ENCODE measurements at places on chromosomes 1 and 21. TPM values are rescaled to one million over a fixed set of nuclear protein-coding genes. Genes with fewer than 3 reads are reported as not detected.

TMEM201 gene
- 7.3 TPM for total RNA-seq

TNFSF18 gene
- not detected for total RNA-seq

TTC24 gene
- total RNA-seq: not detected

KIF26B gene
- 4.6 TPM for total RNA-seq

CCDC17 gene
- total RNA-seq: 3.6 TPM

CELA3B gene
- total RNA-seq: 27,120 TPM

SMYD2 gene
- 18.5 TPM for total RNA-seq

DNA sequence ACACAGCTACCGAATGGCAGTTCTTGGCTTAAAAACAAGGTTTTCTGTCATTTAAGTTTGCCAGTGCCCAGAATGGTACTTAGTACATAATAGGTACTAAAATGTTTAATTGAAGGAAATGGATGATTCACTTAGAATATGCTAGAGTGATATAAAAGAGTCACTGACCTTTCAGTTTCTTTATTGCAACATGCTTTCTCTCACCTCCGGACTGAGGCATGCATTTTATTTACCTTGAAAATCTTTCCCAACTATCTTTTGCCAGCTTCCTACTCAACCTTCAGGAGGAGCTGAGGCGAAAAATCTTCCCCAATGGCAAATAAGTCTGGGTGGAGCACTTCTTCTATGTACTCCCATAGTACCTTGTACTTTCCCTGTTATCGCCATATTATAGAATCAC lies 244.9 kb downstream of the ZNF648 start:
- H3K27me3 ChIP-seq: no peaks in the 10 kb centered on the region
- no peak for DNase-seq
- no peak overlapping the region for H3K27ac ChIP-seq
- H3K4me1 ChIP-seq: no peaks in the 10 kb centered on the region
- no peak overlapping the region for H3K4me3 ChIP-seq

DNA sequence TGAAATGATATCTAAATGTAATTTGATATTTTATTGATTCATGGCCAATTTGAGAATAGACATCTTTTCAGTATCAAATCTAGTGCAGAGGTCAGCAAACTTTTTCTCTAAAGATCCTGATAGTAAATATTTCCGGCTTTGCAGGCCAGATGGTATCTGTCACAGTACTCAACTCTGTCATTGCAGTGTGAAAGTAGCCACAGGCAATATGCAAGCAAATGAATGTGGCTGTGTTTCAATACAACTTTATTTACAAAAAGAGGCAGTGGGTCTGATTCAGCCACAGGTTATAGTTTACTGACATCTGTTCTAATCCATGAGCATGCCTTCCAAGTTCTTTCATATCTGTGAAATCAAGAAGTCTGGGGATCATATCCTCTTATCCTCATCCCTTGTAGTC lies 221.2 kb downstream of the PRDM2 start:
- H3K4me3 ChIP-seq: no peak overlapping the region
- H3K27me3 ChIP-seq: no peaks in the 10 kb centered on the region
- no peaks in the 10 kb centered on the region for H3K36me3 ChIP-seq
- no peak for DNase-seq
- H3K27ac ChIP-seq: no peak overlapping the region

DNA sequence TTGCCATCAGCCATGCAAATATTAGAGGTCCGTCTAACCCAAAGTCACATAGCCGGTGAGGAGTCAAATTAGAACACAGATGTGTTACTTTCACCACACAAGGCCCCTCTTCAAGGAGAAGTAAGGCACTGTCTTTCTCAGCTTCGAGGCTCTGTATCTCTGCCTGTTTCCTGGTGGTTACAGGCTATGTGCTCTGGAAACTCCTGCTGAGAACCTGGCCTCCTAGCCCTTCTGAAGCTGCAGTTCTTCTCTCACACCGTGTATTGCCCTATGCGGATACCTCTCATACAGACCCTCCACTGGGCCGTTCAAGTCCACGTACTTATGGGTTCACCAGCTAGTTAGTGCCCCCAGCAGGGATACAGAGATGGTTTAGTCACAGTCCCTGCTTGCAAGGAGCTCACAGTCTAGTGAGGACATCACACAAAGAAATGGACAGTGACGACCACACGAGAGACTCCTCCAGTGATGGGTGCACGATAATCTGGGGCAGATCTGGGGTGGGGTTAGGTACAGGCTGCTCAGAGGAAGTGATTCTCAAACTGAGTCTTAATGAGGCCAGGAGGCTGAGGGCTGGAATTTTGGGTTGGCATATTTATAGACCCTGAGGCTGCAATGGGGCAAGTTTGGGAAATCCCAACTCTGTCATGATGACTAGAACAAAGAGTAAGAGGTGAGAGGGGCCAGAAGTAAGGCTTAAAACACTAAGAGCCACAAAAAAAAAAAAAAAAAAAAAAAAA lies 22.8 kb upstream of the ELOA start:
- no peaks in the 10 kb centered on the region for H3K36me3 ChIP-seq
- H3K4me3 ChIP-seq: no peak overlapping the region
- H3K27me3 ChIP-seq: no peaks in the 10 kb centered on the region
- no peak overlapping the region for H3K27ac ChIP-seq

DNA sequence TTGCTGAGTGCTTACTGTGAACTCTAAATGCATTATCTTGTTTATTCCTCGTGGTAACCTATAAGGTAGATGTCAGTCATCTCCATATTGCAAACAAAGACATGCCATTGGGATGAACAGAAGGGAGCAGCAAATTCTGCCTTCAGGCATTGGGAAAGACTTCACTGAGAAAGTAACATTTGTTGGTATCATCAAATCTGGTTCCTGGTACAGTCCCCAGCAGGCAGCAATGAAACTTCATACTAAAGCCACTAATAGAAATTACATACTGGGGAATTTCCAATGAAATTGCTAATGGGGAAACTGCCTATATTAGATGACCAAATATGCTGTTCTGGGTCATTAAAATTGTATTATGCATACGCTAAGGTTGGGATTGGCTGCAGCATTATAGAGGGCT lies 47.3 kb upstream of the ST6GALNAC5 start:
- no peaks in the 10 kb centered on the region for H3K4me1 ChIP-seq
- no peak overlapping the region for H3K27ac ChIP-seq
- no peak overlapping the region for H3K4me3 ChIP-seq
- no peaks in the 10 kb centered on the region for H3K36me3 ChIP-seq
- DNase-seq: no peak

GRCh38 chr1:188641566-188642211 lies 1812.9 kb downstream of the PLA2G4A start:
- no peaks in the 10 kb centered on the region for H3K4me1 ChIP-seq
- no peaks in the 10 kb centered on the region for H3K27me3 ChIP-seq
- H3K36me3 ChIP-seq: no peaks in the 10 kb centered on the region
- no peak overlapping the region for H3K27ac ChIP-seq
- no peak for DNase-seq

GRCh38 chr1:12372180-12372579 lies 142.3 kb downstream of the VPS13D start:
- no peak overlapping the region for H3K27ac ChIP-seq
- H3K4me1 ChIP-seq: peaks cover 19% of the 10 kb centered on the region
- DNase-seq: no peak
- peaks cover 10% of the 10 kb centered on the region for H3K36me3 ChIP-seq
- no peak overlapping the region for H3K4me3 ChIP-seq
- H3K27me3 ChIP-seq: no peaks in the 10 kb centered on the region

- no peaks in the 10 kb centered on the region for H3K36me3 ChIP-seq
- no peak overlapping the region for H3K27ac ChIP-seq
- no peak overlapping the region for H3K4me3 ChIP-seq
Measured at GRCh38 chr21:42156690-42157605, 62.0 kb upstream of the ABCG1 start.

GRCh38 chr1:42305639-42306038 lies 29.4 kb downstream of the FOXJ3 start:
- no peaks in the 10 kb centered on the region for H3K36me3 ChIP-seq
- no peak overlapping the region for H3K27ac ChIP-seq
- DNase-seq: no peak
- H3K4me3 ChIP-seq: no peak overlapping the region
- H3K27me3 ChIP-seq: no peaks in the 10 kb centered on the region

DNA sequence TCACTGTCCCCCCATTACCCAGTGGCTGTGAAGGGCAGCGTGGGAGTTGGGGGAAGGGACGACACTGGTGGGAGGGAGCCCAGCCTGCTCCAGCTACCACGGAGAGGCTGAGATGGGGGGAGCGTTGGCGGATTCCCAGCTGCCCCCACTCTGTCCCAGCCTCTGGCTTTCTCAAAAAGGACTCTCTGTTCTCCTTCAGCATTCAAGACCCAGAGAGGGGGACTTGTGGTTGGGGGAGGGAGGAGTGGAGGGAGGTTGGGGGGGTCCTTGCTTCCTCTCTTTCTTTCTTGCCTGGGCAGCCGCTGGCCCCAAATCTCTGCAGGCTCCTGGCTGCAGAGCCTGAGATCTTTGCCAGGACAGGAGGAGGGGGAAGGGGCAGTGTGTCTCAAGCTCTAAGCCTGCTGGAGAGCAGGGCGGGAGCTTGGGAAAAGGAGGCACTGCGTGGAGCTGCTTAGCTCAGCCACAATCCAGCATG lies 2.2 kb downstream of the ATP1A2 start:
- H3K27ac ChIP-seq: no peak overlapping the region
- peak; percentile 34 for DNase-seq
- H3K27me3 ChIP-seq: no peaks in the 10 kb centered on the region
- H3K4me3 ChIP-seq: no peak overlapping the region
- no peaks in the 10 kb centered on the region for H3K36me3 ChIP-seq

DNA sequence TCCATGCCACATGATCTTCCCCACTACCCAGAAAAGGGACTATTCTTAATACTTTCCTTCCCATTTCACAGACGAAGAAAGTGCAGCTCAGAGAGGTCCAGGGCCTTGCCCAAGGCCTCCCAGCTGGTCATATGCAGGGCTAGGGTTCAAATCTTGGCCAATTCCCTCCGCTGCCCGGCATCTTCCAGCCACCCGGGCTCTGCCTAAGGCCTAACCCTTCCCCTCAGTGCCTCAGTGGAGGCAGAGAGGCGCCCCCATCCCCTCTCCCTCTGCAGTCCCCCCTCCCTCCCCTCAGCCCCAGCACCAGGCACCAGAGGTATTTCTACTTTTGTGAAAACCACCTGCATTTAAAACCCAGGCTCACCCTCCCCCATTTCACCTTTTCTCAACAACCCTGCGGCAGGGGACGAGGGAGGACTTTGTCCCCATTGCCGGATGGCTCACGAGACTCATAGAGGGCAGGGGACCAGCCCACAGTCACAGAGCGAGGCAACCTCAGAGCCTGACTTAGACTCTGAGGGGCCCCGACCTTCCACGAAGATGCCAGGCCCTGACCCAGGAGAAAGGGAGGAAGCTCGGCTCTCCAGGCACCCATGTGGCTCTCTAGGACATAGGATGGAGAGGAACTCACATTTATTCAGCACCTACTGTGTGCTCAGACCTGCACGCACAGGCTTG lies 12.3 kb downstream of the LAPTM5 start:
- no peaks in the 10 kb centered on the region for H3K27me3 ChIP-seq
- H3K4me3 ChIP-seq: no peak overlapping the region
- peak overlapping the region; percentile 11 for H3K27ac ChIP-seq

DNA sequence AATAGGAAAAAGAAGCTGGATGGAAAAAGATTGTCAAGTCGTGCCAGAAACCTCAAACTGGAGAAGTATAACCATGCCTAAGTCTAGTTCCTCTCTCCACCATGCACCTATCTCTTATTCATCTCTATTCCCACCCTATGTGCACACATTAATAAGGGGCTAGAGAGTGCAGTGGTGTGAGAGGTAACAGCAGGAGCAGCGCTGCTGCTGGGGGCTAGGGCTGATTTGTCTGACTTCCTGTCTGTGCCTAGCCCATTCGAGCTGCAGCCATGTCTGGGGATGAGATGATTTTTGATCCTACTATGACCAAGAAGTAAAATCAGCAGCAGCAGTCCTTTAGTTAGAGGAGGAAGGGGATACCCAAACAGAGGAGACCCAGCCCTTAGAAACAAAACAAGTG lies 43.0 kb downstream of the TRIM33 start:
- H3K36me3 ChIP-seq: no peaks in the 10 kb centered on the region
- H3K27ac ChIP-seq: no peak overlapping the region
- no peak overlapping the region for H3K4me3 ChIP-seq
- peaks cover 32% of the 10 kb centered on the region for H3K4me1 ChIP-seq
- H3K27me3 ChIP-seq: no peaks in the 10 kb centered on the region
- no peak for DNase-seq

GRCh38 chr1:25958465-25958864 lies 39.4 kb downstream of the PAFAH2 start:
- H3K4me3 ChIP-seq: no peak overlapping the region
- DNase-seq: no peak

All from body of pancreas (tissue), 4 donors.